ENCODE measurements at places on chromosomes 7 and 10.

DNA sequence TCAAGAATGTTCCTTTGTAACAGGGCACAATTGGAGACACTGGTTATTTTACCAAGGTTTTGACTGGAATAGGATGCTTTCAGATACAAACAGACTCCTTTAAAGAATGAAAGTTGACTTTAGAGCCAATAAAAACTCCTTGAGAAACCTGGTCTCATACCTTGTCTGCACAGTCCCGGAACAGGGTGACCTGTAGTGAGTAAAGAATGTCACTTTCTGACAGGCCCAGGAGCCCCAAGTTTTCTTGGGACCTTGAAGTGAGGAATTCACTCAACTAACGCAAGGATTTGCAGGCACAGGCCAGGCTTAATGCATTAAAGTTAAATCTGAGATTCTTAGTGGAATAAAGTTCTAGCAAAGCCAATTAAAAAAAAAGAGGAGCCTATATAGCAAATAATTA, 11.5 kb upstream of the GARS1 start:
- no peak for DNase-seq

- no peak for DNase-seq
These were observed 62.7 kb downstream of the MET start for GRCh38 chr7:116734710-116735109.

DNA sequence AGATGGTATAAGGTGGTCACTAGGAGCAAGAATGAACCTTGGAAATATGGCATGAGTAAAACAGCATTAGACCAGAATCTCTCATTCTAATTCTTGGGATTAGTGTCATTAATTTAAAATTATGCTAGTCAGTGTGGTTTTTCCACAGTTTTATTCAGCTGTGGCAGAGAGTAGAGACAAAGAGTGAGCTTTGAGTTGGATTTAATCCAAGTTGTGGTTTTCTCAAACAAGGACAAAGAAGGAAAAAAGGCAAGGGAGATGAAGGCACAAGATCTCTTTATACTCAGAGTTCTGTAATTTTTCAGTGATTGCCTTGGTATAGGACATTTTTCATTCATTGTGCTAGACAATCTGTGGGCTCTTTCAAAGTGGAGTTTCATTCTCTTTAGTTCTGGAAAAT, 28.2 kb upstream of the AKAP9 start:
- no peak for DNase-seq

GRCh38 chr10:102813734-102814452, 23.3 kb downstream of the CYP17A1 start:
- peak; percentile 40 for DNase-seq

GRCh38 chr10:52197098-52197497, 117.0 kb upstream of the DKK1 start:
- DNase-seq, result no peak

All from kidney tubule cell (primary cell).